ENCODE measurements at places on chromosomes 3 and 15.

GRCh38 chr3:26712211-26713026 lies 89.8 kb downstream of the LRRC3B start:
- DNase-seq = no peak

GRCh38 chr3:125052624-125053303 lies 3.0 kb downstream of the HEG1 start:
- no peak for DNase-seq

GRCh38 chr3:61505197-61505596 lies 56.2 kb upstream of the PTPRG start:
- DNase-seq = no peak

GRCh38 chr3:195135917-195136316 lies 135.0 kb downstream of the XXYLT1 start:
- DNase-seq = no peak

DNA sequence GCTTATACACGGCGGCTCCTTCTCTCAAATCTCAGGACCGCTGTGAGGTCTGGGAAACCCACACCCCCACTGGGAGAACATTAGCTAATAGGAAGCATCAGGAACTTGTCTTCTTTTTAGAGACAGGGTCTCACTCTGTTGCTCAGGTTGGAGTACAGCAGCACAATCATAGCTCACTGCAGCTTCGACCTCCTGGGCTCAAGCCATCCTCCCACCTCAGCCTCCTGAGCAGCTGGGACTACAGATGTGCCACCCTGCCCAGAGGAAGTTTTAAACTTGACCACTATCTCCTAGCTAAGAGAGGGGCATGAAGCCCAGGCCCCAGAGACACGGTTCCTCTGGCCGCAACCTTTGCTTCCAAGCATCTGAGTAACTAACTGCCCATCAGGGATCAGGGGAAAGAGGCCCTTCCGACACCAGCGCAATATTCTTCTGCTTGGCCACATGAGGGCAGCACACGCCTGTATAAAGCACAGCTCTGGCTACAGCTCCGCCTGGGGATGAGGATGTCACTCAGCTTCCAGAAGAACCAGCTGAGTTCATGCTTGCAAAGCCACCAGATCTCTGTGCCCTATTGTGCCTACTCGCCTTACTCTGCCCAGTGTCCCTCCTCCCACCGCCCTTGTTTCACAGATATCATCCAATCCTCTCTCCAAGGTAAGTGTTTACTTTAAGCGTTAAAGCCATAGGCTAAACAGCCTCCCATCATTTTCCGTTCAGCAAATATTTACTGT lies 57.6 kb upstream of the SLC6A11 start:
- no peak for DNase-seq

DNA sequence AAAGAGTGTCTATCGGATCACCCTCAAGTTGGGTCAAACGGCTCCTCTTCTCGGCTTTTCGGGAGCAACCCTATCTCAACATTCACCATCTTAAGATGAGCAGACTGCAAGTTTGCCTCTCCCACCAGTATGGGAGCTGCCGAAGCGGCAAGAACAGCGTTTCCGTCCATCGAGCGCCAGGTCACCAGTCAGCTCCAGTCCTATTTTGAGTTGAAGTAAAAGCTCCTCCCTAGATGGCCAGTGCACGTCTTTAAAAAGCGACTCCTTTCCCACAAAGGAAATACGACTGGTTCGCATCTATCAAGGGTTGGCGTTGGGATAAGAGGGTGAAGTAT lies 369 bp upstream of the U2SURP start:
- DNase-seq = no peak

DNA sequence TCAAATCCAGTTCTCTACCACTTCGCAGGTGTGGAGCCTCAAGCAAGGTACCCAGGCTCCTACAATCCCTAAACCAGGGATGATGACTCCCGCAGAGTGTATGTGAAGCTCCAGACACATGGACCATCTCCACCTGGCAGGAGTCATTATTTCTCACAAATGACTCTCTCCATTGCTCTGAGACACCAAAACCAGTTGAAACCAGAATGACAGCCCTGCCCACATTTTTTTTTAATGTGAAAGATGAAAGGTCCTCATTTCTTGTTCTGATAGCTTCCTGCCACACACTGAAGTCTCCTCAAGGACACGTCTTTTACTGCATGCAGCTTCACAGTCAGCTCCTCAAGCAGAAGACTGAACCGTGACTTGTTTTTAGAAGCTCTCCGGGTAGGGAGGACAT lies 61.4 kb upstream of the ZBTB38 start:
- DNase-seq = no peak

DNA sequence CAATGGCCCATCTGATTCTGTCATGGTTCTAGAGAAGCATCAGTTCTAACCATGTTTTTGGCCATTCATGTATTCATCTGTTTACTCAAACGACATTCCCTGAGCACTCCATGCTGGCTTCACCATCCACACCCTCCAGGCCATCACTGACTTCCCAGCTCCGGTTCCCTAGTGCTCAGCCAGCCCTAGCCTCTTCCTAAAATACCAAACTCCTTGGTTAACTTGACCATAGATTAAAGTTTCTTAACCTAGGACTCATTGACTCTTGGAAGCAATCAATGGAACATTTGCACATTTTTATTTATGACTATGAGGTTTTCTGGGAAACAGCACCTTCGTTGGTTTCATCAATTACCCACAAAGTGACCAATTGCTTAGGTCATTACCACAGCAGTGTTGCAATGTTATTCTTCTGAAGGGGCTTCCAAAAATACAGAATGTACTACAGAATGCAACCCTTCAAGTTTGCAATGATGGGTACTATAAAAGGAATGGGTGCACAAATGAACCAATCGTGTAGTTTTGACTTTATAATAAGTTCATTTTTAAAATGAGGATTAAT lies 27.2 kb upstream of the SLC25A36 start:
- DNase-seq = no peak

GRCh38 chr3:134929976-134930375 lies 134.9 kb downstream of the EPHB1 start:
- DNase-seq = no peak

DNA sequence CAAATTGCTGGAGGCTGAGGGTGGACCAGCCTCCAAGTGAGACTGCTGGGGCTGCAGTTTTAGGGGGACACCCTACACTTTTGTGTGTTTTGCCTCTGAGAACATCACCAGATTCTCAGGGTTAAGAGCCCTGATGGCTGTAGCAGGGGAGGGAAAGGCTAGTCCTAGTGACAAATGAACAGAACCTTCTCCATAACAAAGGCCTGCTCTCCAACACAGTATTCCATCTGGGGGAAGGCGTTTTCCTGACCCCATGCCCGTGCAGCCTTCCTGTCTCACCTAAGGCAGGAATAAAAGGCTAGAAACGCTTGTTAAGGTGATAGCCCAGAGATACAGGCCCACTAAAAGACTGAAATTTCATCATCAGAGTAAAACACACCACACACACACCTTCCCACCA lies 50.2 kb upstream of the NSMCE3 start:
- DNase-seq = no peak

All from NCI-H1436 treated with DMSO at 0.1 percent for 48 hours (cell line).